ENCODE measurements at places on chromosomes 6 and 20.

DNA sequence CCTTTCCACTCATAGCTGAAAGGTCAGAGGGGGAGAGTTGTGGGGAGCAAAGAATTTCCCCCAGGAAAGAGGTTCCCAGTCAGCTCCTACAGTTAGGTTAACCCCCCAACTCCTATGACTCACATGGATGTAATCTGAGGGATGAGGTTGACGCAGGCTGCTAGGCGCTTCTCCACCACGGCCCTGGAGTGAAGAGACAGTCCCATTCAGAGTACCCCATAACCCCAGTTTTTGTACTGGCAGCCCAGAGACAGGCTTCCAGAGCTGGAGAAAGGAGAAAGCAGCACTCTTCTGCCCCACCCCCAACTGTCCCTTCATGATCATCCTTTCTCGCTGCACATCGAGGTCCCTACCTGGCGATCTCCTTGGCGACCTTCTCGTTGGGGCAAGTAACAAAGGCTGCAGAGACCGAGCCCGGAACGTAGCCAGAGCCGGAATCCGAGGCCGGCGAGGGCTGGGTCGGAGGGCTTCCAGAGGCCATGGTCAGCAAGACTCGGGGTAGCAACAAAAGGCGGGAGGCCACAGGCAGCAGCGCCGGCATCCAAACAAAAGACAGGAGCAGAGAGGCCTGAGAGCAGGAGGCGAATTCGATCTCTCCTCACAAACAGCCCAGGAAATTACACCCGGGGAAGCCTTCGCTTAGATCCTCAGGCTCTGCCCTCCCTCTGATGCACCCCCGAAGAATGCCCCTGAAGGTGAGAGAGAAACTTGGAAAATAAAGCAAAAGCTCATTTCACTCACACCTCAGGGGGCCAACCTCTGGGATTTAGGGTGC, 592 bp downstream of the CUTA start:
- no peak for DNase-seq

- DNase-seq: no peak
Measured at GRCh38 chr20:32963176-32963575, 41.1 kb downstream of the SUN5 start.

- no peak for DNase-seq
Measured at GRCh38 chr6:89939144-89939543, 44.9 kb downstream of the GJA10 start.

- peak; percentile 13 for DNase-seq
Measured at GRCh38 chr20:29873946-29874345, 1383.5 kb upstream of the DEFB115 start.

DNA sequence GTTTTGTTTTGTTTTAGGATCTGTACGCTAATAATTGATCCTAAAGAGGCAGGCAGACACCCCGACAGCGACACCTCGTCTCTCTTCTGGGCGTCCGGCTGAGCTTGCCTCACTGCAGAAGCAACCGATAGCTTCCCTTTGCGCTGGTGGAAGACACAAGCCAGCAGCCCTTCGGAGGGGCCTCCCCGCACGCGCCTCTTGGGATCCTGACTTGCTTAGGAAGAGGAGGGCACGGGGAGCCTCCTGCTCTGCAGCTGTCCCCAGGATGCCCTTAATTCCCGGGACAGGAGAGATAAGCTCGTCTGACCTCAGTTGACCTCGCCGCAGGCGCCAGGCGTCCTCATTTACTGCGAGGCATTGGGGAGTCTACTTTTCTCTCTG, 94.0 kb downstream of the CD83 start:
- DNase-seq: peak; percentile 27

DNA sequence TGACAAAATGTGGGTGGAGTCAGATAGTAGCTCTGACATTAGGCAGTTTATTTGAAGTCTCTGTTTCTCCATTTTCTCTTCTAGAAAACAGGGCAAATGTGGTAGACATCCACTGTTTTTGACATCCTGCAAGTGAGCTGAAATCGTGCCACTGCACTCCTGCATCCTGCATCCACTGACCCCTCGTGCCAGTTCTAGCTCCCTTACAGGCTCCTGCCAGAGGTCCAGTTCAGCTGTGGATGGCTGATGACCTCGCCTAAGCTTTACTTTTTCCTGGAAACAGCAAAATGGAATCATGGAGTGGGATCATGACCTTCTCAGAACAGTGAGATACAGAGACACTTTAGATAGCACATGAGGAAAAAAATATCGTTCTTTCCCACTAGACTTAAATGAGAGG, 58.5 kb downstream of the TULP4 start:
- no peak for DNase-seq

GRCh38 chr6:41189967-41190366, 11.0 kb downstream of the TREML2 start:
- no peak for DNase-seq

DNA sequence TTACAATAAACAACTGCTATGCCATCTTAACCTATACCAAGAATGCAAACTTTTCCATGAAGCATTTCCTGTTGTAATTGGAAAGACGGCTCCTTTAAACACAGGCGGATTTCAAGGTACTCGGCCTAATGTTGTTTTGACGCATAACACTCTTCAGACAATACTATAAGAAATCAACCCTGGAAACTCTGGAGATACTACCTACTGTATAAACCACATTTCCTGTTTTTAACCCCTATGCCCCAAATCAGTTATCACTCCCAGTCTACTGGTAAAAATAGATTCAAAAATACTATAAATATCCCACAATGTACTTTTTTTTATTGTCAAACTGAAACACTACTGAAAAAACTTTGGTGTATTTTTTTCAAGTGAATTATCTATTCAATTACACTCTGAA, 118.1 kb downstream of the IRF4 start:
- DNase-seq: no peak

DNA sequence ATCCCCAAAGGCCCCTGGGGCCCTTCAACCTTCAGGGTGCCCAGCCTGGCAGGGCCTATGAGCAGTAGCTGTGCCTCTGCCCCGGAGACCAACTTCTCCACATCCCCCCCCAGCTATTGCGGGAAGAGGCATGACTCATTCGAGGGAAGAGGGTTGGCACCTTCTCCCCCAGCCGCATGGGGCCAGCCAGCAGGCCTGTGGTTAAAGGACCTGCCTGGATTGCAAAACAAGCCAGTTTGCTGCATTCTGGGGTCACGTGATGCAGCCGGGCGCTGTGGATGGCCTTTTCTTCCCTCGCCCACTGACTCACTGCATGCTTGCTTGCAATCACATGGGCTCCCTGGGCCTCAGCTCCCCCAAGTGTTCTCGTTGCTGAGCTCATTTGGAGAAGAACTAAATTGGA, 182.5 kb downstream of the MAFB start:
- peak; percentile 4 for DNase-seq

- DNase-seq: no peak
Measured at GRCh38 chr6:85581572-85581971, 12.1 kb downstream of the SNX14 start.

DNA sequence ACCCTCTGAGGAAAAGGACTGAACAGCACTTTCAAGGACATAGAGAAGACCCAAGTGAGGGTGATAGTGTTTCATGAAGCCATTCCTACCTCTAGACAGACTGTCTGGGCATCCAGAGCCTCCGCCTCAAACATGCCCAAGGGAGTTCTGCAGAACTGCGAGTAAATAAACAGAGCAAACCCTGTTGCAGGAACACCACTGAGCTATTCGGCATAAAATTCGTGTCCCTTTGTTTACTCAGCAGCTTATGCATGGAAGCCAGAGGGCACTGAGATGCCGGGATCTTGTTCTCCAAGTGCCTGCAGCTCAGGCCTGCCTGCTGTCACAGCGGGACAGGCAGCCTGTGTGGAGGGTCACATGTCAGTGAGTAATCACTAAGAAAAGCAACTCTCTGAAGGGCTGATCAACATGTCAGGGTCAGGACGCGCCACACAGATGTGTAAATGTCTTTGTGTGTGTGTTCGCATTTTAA, 164.9 kb upstream of the HEY2 start:
- DNase-seq: no peak

- DNase-seq: no peak
Measured at GRCh38 chr6:20542927-20543602, 8.8 kb downstream of the CDKAL1 start.

DNA sequence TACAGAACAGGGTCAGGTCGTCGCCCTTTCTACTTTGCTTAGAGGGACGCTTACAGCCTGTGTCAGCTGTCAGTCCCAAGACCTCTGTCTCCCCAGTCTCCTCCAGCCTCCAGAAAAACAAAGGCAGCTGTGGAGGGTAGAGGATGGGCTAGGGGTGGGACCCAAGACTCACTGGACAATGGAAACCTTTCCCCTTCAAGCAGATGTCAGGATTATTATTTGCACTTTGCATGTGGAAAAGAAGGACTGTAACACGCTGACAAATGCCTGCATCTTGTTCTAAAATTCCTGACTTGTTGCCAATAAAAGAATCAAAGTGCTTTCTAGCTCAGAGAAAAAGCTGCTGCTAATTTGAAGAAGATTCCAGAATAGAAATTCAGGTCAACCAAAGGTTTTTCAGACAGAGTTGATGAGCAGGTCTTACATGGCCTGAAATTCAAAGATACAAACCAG, 58.7 kb downstream of the SNX5 start:
- DNase-seq: no peak

DNA sequence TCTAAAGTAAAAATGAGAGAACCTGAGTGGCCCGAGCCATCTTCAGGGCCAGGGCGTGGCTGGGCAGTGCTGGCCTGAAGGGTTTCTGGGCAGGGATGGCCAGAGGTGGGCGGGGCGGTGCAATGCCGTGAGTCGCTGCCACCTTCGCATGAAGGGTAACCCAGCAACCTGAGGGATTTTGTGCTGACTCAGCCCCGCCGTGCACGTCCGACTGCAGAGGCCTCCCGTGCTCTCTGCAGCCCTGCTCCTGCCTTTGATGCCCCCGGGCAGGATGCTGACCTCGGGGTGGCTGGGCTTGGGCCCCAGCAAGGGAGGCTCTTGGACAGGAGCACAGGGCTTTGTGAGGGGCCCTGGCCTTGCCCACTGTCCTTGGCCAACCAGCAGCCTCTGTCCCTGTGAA, 81.7 kb upstream of the GATA5 start:
- no peak for DNase-seq

- DNase-seq: no peak
Measured at GRCh38 chr6:5132731-5133130, 47.6 kb downstream of the PPP1R3G start.

DNA sequence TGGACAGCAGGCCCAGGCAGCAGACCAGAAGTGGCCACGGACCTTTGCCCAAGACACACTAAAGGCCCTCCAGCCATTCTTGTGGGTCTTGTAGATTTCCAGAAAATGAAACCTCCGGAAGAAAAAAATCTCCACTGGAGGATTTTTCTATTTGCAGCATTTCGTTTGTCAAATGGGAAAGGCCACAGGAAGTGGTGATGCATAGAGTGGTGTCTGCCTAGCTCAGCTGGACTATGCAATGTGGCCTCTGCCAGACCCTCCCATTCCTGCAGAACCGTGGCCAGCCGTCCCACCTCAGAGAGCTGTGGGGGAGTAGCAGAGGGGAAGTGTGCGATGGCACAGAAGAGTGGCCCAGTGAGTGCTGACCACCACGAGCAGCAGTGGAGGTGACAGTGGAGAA, 24.0 kb upstream of the INSM1 start:
- DNase-seq: no peak

GRCh38 chr6:159053781-159054398, 9.1 kb upstream of the TAGAP start:
- no peak for DNase-seq

- no peak for DNase-seq
Measured at GRCh38 chr6:68368845-68369244, 266.2 kb upstream of the ADGRB3 start.

GRCh38 chr6:42091718-42092023, 41.3 kb downstream of the TAF8 start:
- no peak for DNase-seq

GRCh38 chr20:8132484-8133309, 631 bp downstream of the PLCB1 start:
- DNase-seq: no peak

DNA sequence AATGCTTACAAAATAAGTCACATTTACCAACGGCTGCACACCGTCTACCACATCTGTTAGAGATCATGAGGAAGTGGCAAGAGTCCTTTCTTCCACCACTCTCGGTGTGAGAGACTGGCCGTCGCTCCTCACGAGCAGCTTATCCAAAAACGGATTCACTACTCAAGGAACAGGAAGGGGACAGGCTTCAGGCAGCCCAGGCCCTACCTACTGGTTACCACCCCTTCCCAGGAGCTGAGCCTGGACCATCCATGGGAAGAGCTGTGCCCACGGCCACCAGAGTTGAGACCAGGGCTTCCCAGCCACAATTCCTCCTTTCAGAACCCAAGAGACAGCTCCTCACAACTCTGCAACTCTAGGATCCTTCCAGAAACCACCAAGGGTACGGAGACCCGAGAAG, 37.0 kb downstream of the FOXF2 start:
- DNase-seq: no peak

DNA sequence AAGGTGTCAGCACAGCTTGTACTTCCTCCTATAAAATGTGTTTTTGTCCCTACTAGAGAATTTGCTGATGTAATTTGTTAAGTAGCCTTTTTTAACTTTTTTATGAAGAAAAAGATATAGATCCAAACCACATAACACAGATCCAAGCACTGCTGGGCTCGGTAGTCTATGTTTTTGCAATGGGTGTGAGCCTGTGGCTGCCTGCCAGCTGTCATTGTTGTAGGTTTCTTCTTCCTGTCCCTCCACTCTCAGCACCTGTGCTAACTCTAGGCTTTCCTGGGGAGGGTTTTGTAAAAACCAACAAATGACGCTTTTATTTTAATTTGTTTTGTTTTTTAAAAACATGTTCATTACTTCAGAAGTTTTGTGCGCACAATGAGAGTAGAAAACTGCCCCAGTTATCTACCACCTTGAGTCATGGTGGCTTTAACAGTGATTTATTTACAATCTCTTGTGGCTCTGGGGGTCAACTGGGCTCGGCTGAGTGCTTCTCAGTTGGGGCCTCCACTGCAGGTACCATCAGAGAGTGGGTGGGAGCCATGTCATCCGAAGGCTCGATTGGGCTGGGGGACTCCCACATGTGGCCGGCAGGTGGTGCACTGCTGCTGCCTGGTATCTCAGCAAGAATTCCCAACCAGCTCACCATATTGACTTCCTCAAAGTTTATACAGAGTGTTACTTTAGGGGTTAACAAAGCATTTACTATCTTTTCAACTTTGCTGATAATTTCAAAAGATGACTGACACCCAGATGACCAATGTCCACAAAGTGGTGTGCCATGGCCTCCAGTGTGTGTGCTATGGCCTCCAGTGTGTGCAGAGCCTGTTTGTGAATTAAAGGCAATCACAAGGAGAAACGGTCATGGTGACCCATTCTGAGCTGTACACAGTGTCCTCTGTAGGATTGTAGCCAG, 3.0 kb upstream of the CCR6 start:
- no peak for DNase-seq

DNA sequence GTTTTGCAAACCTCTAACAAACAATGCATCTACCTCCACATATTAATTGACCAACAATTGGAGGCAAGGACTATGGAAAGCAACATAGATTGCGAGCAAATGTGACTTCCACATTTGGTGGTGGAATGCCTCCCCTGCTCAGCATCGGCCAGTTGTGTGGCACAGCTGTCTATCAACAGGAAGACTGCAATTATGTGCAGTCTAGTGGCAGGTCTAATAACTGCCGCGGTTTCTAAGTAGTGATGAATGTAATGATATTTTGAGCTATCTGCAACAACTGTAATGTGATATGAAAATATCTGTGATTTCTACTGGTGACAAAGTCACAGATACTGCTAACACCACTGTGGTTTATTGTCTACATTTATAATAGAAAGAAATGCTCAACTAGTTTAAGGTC, 56.8 kb downstream of the NCR2 start:
- no peak for DNase-seq

GRCh38 chr6:90233994-90234393, 62.6 kb downstream of the BACH2 start:
- DNase-seq: peak; percentile 68

- no peak for DNase-seq
Measured at GRCh38 chr20:24708411-24709295, 239.2 kb downstream of the SYNDIG1 start.

- DNase-seq: no peak
Measured at GRCh38 chr6:38187325-38187724, 367.8 kb downstream of the ZFAND3 start.

All from activated T-cell treated with anti-CD3 and anti-CD28 coated beads for 48 hours (primary cell).